ENCODE measurements at places on chromosomes 2 and 18.

GRCh38 chr2:210162466-210163124, 8.6 kb downstream of the KANSL1L start:
- DNase-seq: peak; percentile 36

- DNase-seq: no peak
These were observed 280.8 kb upstream of the NRP2 start for GRCh38 chr2:205401511-205401910.

GRCh38 chr2:54805255-54805654, 81.8 kb downstream of the EML6 start:
- no peak for DNase-seq

DNA sequence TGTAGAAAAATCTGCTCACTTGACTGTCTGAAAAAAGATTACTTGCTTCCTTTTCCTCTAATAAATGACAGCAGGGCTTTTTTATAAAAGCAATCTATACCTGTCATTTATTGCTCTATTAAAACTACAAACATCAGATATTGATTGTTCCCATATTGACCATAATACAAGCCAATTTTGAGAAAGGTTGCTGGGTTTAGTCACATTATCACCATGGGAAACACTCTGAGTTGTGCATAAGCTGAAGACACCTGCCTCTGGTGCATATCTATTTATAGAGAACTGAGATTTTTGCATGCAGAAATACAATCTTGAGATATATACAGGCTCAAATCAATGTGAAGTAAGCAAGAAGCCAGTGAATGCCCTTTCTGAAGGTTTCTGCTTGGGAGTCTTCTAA, 853.9 kb downstream of the DCC start:
- no peak for DNase-seq

GRCh38 chr18:59848002-59848401, 51.8 kb upstream of the PMAIP1 start:
- no peak for DNase-seq

GRCh38 chr2:53381271-53381670, 386.3 kb upstream of the CHAC2 start:
- DNase-seq: no peak

- no peak for DNase-seq
These were observed 267.2 kb downstream of the EPHA4 start for GRCh38 chr2:221304916-221305315.

DNA sequence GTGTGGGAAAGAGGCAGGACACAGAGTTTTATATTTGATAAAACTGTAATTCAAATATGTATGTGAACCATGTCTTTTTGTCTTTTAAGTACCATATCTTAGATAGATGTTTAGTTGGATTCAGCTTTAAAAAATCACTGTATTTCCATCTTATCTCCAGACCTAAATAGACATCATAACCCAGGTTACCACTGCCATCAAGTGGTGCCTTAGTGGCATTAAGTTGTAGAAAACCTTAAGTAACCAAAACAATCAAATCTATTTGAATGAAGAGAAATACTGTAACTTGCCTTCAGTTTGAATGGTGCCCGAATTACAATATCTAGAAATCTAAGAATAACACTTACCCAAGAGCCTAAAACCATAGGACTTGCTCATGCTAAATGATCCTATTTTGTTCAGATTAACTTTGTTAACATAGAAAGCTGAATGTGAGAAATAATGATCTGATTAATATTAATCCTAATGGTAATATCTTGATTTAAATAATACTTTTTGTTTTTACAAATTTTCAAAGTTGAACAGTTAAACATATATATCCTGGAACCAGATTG, 92.5 kb upstream of the MAP2 start:
- no peak for DNase-seq

DNA sequence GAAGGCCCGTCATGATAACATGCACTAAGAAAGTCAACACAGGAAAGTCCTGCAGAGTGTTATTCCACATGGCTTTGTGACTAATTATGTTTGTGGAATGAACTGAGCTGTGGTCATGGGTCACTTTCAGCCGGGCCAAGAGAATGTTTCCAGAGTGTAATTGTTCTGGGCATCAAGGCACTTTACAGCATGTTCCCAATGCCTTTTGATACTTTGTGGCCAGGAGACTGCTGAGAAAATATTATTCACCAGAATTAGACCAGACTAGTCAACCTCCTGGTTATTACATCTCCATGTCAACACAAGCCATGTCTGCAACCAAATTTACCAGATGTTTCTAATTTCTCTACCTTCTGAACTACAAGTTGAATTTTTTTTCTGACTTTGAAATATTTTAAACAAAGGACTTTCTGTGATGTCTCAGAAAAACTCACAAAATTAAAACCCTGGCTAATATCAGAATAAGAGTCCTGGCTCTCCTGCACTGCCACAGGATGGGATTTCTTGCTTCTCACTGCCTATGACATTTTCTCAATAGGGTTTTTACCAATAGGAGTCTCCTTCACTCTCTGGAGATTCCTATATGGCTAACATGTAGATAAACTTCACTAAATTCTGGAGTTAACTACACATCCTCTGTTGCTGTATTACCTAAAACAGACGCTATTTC, 90.6 kb upstream of the WDR75 start:
- no peak for DNase-seq

GRCh38 chr2:172335736-172336135, 91.7 kb upstream of the ITGA6 start:
- peak; percentile 40 for DNase-seq

DNA sequence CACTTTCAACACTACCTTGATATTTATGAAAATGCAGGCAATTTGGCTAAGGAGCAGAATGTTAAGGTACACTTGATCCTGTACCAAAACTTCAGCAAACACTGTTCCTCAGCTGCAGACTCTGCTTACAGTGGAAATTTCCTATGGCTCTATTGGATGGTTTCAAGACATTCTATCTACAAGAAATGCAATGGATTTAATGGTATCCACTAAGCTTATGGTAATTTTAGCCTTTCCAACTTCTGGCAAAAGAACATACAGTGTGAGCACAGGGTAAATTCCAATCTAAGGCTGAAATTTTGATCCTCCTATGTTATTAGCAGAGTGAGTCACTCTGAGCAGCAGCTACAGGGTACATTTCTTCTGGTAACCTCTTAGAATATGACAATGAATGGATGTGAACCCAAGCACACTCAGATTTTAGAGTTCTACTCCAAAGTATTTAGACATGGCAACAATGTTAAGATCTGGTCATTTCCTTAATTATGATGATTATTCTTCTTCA, 361.8 kb upstream of the PIK3C3 start:
- DNase-seq: no peak

GRCh38 chr2:237638176-237638575, 10.8 kb downstream of the LRRFIP1 start:
- DNase-seq: no peak

DNA sequence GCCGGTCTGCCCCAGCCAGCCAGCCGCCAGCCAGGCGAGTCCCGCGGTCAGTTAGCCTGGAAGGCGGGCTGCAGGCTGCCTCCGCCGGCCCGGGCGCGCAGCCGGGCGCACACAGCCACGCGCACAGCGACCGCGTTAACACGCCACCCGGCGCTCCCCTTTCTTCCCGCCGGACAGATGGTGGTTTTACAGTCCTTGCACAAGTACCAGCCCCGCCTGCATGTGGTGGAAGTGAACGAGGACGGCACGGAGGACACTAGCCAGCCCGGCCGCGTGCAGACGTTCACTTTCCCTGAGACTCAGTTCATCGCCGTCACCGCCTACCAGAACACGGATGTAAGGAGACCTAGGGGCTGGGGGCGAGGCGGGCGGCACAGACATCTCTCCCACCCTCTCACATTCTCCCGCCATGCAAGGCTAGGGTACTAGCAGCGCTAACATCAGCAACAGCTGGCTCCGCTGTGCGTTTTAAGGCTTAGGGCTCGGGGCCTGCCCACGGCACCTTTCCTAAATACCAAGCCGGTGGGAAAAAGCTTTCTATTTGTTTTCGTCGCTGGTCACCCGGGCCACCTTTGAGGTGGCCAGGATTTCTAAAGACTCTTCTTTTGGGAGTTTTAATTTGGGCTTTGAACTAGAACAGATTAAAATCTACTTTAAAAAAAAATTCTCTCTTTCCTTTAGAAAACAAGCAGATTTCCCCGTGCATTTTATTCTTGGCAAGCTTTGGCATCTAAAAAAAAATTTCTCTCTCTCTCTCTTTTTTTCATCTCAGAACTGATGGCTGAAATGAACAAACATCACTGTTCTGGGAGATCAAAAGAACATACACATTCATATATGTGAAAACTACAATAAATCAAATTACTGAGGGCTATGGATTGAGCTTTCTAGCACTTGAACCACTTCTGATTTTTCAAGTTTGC, 2.9 kb downstream of the TBR1 start:
- peak; percentile 44 for DNase-seq

- no peak for DNase-seq
These were observed 36.5 kb upstream of the HNRNPA3 start for GRCh38 chr2:177175917-177176668.

GRCh38 chr2:105600949-105601794, 143.5 kb upstream of the NCK2 start:
- DNase-seq: no peak
